ENCODE measurements at places on chromosomes 12 and 14. TPM values are rescaled to one million over a fixed set of nuclear protein-coding genes. Genes with fewer than 3 reads are reported as not detected.

KLRK1 gene
- 12.8 TPM for total RNA-seq

KRT78 gene
- 89.1 TPM for total RNA-seq

RNU4-1 gene
- under 0.01 TPM for total RNA-seq

ANKRD33 gene
- not detected for total RNA-seq

PPP4R4 gene
- total RNA-seq, result 6.1 TPM

DPPA3 gene
- not detected for total RNA-seq

TCTN2 gene
- total RNA-seq, result 6.1 TPM

COX8C gene
- not detected for total RNA-seq

FOXM1 gene
- 8.1 TPM for total RNA-seq

PPFIA2 gene
- 5.2 TPM for total RNA-seq

GPRC5A gene
- total RNA-seq, result 26.8 TPM

TAS2R20 gene
- total RNA-seq, result 4.7 TPM

KITLG gene
- total RNA-seq, result 20.4 TPM

DENND5B gene
- 25.3 TPM for total RNA-seq

Data from vagina (tissue), 2 donors.